Umbilical cord (tissue), 2 donors: ENCODE measurements at places on chromosomes 3 and 15.
A peak's percentile ranks its signal among the peaks of the same experiment; 100 is the strongest.

- DNase-seq, result no peak
These were observed 211.7 kb downstream of the MBNL1 start for GRCh38 chr3:152480282-152480953.

- no peak for DNase-seq
These were observed 310.4 kb downstream of the PLCL2 start for GRCh38 chr3:17195192-17195611.

- DNase-seq, result peak; percentile 53
These were observed 713.3 kb upstream of the CBLB start for GRCh38 chr3:106582151-106582550.

DNA sequence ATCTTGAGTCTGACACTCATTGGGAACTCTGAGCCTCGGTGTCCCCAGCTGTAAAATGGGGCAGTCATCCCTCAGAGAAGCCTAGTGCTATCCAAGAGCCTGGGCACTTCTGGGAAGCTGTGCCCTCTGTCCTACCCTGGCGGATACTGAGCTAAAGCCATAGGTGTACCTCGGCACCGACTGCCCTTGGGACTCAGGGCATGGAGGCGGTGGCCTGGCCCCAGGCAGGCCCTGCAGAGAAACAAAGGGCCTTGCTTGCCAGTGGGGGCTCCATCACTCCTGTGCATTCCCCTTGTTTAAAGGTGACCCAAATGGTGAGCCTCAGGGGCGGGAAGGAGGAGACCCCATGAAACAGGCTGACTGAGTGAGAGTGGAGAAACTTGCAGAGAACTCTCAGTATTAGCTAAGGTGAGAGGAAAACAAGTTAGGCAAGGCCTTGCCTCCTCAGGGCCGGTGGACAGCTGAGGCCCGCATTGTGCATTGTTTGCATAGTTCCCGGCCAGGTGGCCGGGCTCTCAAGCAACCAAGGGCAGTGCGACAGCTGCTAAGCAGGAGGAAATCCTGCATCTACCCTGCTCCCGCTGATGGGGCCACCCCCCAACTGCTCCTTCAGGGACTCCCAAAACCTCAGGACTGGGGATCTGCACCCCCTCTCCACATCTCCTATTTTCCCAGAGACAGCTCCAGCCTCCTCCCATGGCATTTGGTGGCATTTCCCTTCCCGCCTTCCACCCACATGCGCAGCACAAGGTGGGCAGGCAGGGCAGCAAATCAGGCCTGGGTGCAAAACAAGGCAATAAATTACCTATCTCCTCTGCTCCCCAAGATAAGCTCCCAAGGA lies 4.3 kb downstream of the PFKFB4 start:
- no peak for DNase-seq

- DNase-seq, result no peak
These were observed 2.2 kb downstream of the P2RY14 start for GRCh38 chr3:151276038-151276686.

GRCh38 chr3:159910991-159911663 lies 77.5 kb upstream of the IL12A start:
- no peak for DNase-seq
